Hematopoietic multipotent progenitor cell treated with erythropoietin and hydrocortisone succinate and interleukin-3 and kit ligand, for 8 days (in vitro differentiated cells): ENCODE measurements at places on chromosomes 5 and 9.

GRCh38 chr5:143338658-143339366, 64.7 kb downstream of the NR3C1 start:
- no peak for DNase-seq

DNA sequence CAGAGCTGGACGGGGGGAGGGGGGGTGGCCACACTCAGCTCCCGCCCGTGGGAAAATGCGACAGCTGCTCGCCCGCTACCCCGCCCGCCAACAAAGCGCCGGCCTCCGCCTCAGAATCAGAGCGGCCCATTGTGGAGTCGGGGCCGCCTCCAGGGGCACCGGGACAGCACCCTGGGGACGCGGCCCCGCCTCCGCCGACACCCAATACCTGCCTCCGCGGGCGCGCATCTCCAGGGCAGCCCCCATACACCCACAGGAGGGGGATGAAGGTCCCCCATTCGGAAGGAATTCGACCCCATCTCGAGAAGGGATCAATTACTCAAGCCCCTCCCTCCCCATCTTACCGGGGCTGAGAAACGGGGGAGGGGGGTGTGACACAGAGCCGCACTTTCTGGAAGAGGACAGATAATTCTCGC, 1.3 kb downstream of the NOTCH1 start:
- no peak for DNase-seq

DNA sequence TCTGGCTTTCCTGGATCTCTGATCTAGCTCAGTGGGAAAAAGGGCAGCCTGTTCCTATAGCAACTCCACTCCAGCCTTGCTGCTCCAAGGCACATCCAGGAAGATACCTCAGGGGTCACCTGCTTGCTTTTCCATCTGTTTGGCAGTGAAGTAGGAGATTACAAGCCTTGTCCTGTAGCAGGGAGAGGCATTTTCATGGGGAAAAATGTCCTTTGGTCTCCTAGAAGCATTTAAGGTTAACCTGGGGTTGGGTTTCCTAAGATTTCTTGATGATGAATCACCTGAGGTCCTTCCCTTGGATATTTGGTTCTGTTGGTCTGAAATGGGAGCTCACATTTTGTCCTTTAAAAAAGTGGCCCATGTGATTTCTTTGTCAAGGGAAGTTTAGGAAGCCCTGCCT, 1.5 kb upstream of the TMEM174 start:
- DNase-seq, result no peak

GRCh38 chr9:19423163-19423562, 14.4 kb downstream of the ACER2 start:
- DNase-seq, result no peak

DNA sequence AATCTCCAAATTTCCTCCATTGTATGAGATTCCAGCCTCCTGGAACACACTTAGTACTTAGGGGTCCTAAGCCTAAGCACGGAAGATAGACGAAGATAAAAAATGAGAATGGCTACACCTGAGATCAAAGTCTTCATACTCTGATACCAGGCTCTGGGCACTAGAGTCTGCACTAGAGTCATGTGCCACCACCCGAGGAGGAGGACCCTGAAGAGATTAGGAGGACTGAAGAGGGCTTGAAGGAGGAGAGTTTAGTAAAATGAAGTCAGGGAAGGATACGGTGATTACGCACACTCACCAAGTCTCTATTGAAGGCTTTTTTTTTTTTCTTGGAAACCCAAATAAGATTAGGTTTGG, 573 bp upstream of the SPATA24 start:
- DNase-seq, result no peak

GRCh38 chr5:67680099-67680498, 483.5 kb upstream of the CD180 start:
- no peak for DNase-seq

GRCh38 chr9:111078391-111079038, 40.2 kb upstream of the LPAR1 start:
- DNase-seq, result no peak

DNA sequence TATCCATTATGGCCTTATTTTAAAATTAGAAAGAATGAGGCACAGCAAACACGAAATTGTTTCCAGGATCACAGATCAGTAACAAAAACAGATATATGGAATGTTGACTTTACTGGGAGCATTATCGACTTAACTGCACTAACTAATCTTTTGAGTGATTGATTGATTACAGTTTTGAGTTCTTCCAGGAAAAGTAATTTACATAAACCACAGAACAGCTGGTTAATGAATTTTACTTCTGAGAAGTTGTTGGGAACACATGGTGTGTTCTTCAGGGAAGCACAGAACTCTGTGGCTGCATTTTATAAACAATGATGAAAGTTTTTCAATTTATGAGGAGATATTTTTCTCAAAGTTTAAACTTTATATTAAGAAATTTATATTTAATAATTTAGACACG, 802.4 kb upstream of the ACO1 start:
- DNase-seq, result no peak

- peak; percentile 56 for DNase-seq
Observed at GRCh38 chr5:116084287-116084691, 536 bp upstream of the COMMD10 start.

- no peak for DNase-seq
Observed at GRCh38 chr9:101495810-101496209, 37.8 kb upstream of the RNF20 start.

DNA sequence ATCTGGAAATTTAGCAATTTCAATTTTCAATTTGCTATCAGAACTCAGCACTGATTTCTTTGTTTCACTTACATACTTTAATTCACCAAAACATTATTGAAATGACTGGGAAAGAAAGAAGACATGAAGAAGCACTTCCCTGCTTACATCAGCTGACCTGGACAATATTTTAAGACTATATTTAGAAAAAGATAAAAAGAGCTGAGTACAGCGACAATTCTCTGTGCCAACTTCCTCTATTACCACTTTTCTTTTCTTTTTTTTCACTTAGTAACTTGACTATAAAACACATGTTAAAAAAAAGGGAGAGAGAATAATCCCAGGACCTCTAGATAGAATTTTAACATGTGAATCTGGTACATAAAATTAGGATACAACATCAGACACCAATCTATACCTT, 35.6 kb downstream of the MEF2C start:
- no peak for DNase-seq

DNA sequence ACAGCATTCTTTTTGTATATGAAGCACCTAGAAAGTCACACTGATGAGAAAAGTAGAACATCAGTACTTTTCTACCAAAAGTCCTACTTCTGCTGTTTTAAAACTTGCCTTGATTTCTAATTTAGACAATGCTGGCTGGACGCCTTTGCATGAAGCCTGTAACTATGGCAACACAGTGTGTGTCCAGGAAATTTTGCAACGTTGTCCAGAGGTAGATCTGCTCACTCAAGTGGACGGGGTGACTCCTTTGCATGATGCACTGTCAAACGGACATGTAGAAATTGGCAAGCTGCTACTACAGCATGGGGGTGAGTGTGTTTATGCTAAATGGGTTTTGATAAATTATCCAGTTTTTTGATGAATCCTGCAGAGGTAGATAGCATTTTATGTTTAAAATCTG, 73.5 kb downstream of the SLF1 start:
- DNase-seq, result no peak

DNA sequence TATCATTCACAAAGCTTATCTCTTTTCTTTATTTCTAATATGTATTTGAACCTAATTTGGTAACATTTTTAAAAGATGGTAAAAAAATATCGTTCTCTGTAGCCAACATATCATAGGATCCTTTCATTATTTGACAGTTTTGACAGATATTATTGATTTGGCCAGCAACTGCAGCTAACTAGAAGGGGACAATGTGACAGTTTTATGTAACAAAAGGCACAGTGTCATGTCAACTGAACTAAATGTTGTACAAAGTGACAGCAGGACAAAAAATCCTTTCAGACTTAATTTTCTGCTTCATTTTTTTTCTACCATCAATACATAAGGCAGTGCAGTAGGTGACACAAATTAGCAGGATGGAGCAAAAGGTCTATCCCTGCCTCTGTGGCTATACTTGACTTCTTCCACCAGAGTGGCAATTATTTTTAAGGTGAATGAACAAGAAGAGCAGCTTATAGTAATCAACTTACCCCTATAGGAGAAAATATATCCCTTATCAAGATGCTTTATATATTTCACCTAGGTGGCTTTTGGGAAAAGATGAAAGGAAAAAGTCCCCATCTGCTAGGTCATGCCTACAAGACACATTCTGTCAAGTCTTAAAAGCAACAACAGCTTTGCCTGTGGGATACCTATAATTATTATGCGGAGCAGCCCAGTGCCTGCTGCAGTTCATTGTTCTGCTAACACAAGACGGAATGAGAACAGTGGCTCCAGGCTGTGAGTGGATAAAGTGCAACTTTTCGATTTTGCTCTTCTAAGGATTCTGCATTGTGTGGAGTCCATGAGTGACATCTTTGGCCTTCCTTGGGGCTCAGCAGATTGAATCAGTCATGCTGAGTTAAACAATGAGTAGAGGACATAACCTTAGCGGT, 694.9 kb downstream of the ISL1 start:
- no peak for DNase-seq

- DNase-seq, result no peak
Observed at GRCh38 chr9:85746309-85746708, 4.6 kb upstream of the AGTPBP1 start.

DNA sequence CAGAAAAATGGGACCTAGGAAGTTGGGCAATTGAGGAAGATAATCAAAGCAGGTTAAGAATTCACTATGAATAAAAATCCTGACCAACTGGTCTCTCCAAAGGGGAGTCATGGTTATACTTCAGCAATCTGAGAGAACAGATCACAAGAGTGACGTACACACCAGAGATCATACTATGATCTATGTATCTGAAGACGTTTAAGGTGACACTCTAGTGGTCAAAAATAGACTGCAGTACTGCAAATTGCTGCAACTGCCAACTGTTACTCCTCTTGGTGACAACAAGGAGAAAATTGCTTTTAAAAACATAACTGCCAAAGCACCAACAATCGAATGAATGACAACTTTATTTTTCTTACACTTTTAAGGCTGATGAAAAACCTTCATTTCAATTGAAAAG, 4.9 kb downstream of the AK6 start:
- peak; percentile 72 for DNase-seq

- DNase-seq, result no peak
Observed at GRCh38 chr5:166401391-166401790, 1890.1 kb upstream of the WWC1 start.

DNA sequence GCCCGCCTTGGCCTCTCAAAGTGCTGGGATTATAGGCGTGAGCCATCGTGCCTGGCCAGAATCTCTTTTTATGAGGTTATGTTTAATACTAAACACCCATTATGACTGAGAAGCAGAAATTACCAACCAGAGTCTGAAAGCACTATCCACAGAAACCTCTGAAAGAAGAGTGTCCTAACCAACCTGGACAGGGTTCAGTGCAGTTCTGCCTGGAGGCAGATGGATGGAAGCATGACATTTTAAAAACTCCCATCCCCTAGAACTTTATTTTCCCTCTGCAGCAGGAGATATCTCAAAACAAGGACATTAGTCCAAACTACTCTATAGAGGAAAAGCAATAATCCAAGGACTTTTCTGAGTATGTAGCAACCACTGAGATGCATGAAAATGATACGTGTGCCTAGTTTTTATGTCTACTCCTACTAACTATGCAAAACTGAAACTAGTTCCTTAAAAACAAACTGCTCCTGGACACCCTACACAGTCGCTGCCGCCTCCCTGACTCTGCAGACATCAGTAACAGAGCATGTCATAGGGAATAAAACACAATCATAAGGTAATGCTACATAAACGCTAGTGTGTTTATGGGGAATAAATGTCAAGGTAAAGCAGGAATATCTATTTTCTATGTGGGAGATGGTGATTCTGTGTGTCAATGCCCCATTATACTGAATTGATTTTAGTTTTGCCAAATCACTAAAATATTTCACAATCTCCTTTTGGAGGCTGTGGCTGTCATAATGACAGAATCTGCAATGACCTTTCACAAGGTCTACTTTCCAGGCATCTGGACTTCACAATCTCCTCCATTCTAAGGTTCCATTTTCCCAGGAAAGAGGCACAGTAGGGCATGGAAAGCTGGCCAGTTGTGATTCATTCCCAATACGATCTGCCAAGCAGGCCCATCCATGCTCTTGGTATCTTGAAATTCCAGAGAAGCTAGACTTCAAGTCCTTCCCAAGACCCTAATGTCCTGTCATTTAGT, 122.8 kb downstream of the SIL1 start:
- no peak for DNase-seq

DNA sequence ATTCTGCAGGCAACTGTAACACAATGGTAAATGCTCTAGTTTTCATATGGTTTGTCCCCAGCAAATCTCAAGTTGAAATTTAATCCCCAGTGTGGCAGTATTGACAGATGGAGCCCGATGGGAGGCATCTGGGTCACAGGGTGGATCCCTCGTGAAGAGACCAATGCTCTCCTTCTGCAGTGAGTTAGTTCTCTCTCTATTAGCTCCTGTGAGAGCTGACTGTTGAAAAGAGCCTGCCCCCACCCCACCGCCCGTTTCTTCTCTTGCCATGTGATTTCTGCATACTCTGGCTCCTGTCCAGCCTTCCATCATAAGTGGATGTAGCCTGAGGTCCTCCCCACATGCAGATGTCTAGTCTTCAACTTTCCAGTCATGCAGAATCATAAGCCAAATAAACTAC, 27.0 kb downstream of the IARS1 start:
- DNase-seq, result no peak

GRCh38 chr5:72511366-72511765, 4.2 kb upstream of the ZNF366 start:
- DNase-seq, result no peak

GRCh38 chr9:13186091-13186490, 93.4 kb downstream of the MPDZ start:
- no peak for DNase-seq

DNA sequence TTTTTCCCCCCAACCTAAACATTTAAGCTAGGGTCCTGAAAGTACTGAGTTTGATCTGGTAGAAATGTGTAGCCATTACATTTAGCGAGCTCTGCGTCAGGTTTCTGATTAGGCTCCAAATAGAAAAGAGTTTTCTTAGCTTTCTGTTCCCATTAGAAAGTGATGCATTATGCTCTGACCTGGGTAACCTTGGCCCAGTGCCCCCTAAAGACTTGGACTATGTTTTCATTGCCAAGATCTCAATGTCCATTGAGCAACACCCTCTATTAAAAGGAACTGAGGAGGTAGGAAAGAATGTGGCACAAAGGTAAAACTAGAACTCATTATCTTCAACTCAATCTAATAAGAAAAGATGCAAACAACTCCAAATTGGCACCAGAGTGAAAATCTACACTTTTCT, 358.9 kb upstream of the PCSK5 start:
- no peak for DNase-seq

GRCh38 chr5:159448-160172, 31.7 kb upstream of the LRRC14B start:
- no peak for DNase-seq

DNA sequence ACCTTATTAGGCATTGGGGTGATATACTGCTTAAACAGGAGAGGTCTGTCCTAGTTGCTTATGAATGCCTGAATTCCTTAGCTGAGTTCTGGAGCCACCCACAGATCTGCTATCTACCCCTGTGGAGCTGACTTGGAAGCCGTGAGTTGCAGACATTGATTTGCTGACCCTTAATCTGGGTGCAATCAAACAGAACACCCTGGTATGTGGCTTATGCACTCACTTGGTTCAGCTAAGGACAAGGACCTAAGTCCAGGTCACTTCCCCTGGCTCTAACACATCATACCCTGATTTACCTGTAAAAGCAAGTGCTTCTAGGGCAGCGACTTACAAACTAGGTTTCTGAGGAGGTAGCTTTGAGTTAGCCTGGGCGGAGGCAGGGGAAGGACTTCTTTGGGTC, 41.6 kb upstream of the TLR4 start:
- no peak for DNase-seq

- DNase-seq, result no peak
Observed at GRCh38 chr5:119131530-119132304, 60.8 kb downstream of the DMXL1 start.

- DNase-seq, result no peak
Observed at GRCh38 chr5:103016167-103016566, 103.8 kb downstream of the GIN1 start.
